CD4-positive, alpha-beta memory T cell (primary cell): ENCODE measurements at places on chromosomes 6 and 20. TPM values are rescaled to one million over a fixed set of nuclear protein-coding genes. Genes with fewer than 3 reads are reported as not detected.

DNA sequence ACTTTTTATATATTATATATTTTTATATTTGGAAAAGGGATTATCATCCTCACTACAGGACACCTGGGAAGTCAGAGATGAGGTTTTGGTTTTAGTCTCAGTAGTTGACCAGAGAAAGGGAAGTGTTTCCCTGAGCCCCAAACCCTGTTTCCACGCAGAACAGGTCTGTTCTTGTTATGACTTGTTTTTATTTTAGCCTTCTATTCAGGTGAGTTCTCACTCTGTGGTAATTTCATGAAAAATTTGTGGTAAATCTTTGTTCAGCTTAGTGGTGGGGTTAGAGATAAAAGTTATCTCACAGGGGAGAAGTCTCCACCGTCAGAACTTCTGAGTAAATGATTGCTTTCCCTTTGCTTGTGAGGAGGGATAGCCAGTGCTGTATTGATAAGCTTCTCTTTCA lies 224.9 kb downstream of the FARS2 start:
- no peaks in the 10 kb centered on the region for H3K4me1 ChIP-seq
- no peak overlapping the region for H3K27ac ChIP-seq
- no peaks in the 10 kb centered on the region for H3K36me3 ChIP-seq
- no peak overlapping the region for H3K4me3 ChIP-seq
- H3K27me3 ChIP-seq: no peaks in the 10 kb centered on the region

DNA sequence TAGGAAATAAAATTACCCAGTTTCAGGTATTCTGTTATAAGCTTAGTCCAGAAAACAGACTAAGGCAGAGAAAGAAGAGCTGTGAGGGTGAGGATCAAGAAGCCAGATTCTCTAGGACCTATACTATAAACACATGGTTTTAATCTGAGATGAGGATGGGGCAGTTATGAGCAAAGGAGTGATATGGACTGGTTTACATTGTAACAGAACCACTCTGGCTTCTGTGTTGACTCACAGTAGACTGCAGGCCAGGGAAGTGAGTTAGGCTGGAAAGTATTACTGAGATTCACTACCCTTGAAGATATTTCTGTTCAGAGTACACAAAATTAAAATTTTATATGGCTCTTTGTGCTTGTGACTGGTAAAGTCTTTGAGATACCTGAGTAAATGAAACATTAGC lies 3.2 kb upstream of the RWDD1 start:
- DNase-seq: no peak
- H3K27ac ChIP-seq: no peak overlapping the region
- H3K4me1 ChIP-seq: peaks cover 25% of the 10 kb centered on the region
- H3K27me3 ChIP-seq: no peaks in the 10 kb centered on the region
- no peaks in the 10 kb centered on the region for H3K36me3 ChIP-seq

- no peak overlapping the region for H3K4me3 ChIP-seq
- H3K27ac ChIP-seq: no peak overlapping the region
- no peaks in the 10 kb centered on the region for H3K4me1 ChIP-seq
- H3K27me3 ChIP-seq: no peaks in the 10 kb centered on the region
- no peaks in the 10 kb centered on the region for H3K36me3 ChIP-seq
- no peak for DNase-seq
Observed at GRCh38 chr6:159304641-159305040, 135.4 kb downstream of the FNDC1 start.

The NMBR gene
- not detected for total RNA-seq

The PRSS35 gene
- 0.39 TPM for total RNA-seq

The COL20A1 gene
- total RNA-seq: 0.11 TPM
